MG63 (cell line): ENCODE measurements at places on chromosomes 12 and 14. TPM values are rescaled to one million over a fixed set of nuclear protein-coding genes. Genes with fewer than 3 reads are reported as not detected.
A peak's percentile ranks its signal among the peaks of the same experiment; 100 is the strongest.

DNA sequence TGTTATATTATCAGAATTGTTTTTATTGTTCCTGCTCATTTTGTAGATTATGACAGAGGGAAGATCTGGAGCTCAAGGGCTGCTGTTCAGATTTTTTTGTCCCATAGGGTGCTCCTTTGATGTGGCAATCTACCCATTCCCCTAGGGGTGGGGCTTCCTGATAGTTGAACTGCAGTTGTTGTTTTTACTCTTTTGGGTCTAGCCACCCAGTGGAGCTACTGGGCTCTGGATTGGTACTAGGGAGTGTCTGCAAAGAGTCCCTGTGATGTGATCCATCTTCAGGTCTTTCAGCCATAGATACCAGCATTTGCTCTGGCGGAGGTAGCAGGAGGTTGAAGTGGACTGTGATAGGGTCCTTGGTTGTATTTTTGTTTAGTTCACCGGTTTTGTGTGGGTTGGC lies 57.9 kb upstream of the SLCO1B1 start:
- peak; percentile 2 for DNase-seq

DNA sequence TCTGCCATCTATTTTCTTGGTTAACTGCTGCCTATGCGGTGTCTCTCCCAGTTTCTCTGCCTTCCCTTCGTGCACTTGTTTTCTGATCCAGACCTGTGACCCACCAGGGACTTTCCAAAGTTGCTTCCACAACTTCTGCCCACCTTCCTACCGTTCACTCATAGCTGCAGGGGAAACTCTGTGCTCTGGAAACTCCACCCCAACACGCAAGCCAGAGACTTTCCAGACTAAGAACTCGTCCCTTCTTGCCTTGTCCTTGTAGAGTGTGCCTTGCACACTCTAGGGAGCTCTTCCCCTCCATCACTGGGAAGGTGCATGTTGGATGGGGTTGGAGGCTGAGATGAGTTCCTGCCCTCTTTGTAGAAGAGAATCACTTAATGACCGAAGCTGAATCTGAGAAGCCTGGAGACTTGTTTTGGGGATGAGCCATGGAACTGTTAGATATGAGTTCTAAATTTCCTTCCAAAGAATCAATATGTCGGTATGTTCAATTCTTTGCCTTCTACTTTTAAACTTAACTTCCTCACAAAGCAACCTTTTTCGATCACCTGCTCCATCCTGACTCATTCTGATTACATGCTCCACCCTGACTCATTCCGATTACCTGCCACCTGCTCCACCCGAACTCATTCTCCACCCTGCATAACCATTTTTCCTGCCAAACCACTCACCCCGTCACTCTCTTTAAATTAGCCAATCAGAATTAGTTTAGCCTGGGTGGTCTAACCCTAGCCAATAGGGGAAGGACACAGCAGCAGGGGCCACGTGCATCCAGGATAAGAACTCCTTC lies 82.1 kb upstream of the CAPRIN2 start:
- DNase-seq, result no peak

- DNase-seq, result no peak
Observed at GRCh38 chr12:84955298-84955697, 42.7 kb upstream of the SLC6A15 start.

DNA sequence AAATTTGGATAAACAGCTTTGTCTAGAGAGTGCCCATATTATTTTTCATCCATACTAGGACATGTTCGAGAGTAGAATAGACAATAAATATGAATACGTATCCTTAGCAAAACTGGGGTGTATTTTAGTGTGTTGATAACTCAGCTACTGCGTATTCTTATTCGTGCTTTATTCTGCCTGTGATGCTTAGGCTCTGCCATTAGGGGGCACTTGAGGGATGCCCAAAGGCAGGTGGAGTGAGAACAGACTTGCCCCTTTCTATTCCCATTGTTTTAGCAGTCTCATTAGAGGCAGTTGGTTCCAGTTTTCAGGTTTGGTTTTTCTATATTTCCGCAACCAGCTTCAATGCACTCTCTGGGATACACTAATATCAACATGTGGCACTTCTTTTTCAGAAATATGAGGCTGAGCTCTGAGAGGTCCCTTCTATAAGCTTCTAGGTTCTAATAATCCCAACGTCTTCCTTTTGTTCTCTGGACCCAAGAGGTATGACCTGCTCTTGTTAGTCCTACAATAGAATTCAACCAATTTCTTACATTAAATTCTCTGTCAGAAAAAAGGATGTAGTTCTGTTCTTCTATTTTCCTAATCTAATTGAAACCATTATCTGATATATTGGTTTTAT lies 985.7 kb upstream of the FBXO33 start:
- DNase-seq, result no peak

Gene KRT5
- 0.23 TPM in 1 of 2 replicates, not detected in the other for total RNA-seq

Gene UBE2N
- 69.7 and 115 TPM in 2 replicates for total RNA-seq

Gene CNTN1
- not detected in 2 replicates for total RNA-seq

DNA sequence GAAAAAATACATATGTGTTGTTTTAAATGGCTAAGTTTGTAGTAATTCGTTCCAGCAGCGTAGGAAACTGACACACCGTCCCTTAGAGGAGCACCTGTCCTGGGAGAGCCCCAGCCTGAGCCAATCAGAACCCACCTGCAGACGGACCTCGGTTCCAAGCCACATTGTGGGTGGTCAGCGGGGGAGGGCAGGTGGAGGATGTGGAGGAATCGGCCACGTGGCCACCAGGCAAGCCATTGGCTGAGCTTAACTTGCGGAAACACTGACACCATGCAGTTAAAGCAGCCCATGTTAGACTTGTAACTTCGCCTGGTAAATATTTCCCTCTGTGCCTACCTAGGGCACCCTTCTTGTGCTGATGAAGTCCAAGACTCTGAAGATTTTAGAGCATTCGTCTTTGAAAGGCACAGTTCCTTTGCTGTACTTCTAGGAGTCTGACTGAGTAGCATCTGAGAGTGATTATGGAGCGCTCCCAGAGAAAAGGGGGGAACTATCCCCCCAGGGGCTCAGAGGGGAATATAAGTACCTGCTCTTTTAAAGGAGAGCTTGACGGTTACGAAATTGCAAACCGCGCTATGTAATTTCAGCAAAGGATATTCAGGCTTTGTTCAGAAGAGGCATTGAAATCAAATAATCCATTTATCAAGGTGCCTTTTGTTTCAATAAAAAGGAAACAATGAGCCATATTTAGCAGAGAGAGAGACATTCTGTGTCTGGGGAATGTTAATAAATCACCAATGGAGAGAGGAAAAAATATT lies 135.7 kb downstream of the TMEM132C start:
- DNase-seq, result no peak

DNA sequence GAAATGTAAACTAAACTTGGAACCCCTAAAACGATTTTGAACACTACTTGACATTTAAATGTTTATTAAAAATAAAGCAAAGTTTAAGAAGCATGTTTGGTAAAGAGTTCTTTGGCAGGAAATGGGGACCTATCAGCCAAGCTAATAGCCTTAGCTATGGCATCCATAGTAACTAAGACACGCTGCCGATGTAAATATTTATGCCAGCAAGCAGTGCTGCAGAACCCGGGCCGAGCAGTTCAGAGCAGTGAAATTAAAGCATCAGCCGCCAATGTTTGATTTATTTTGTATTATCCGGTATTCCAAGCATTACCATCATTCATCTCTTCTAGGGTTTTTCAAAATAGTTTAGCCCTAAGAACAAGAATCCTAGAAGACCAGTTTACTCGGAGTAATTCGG lies 61.6 kb downstream of the PPP2R5C start:
- DNase-seq, result peak; percentile 11

GRCh38 chr12:69059465-69060457 lies 126.8 kb upstream of the CPM start:
- peak; percentile 30 for DNase-seq

DNA sequence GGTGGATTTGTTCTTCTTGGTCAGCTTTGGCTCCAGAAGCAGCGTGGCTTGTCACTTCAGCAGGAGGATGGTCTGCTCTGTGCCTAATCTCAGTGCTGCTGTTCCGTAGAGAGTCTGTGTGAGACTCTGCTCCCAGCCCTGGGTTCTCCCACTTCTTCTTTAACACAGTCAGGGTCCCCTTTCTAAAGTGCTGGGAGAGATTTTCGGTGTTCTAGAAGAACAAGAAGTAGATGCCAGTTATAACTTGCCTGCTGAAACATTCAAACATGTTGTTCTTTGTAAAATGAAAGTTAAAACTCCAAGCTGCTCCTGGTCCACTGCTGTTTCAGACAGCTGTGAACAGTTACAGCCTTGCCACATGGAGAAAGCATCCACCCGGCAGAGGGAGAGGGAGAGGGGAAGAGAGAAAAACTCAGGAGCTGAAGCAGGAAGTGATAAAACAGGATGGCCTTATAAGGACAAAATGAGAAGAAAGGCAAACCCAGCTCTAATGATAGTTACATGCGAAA lies 55.2 kb upstream of the CERS5 start:
- peak; percentile 73 for DNase-seq

- DNase-seq, result no peak
Observed at GRCh38 chr12:112777387-112778310, 13.9 kb upstream of the RPH3A start.
